ENCODE measurements at places on chromosomes 6 and 20.

DNA sequence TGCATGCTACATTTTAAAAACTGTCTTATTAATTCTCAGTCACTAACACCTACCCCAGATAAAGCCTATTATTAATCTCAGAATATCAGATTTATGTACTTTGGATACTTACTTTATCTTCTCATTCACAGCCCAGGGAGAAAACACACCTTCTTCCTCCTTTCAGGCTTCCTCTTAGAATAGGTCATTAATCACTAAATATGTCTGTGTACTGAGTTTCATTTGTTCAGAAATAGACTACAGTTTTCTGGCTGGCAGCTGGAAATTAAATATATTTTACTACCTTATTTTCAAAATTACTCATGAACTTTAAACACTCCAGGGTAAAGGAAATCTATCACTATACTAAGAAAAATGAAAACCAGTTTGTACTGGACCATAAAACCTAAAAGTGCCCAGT is 147.7 kb upstream of the DST start:
- no peak for DNase-seq

GRCh38 chr6:100470422-100471120 is 5.8 kb upstream of the SIM1 start:
- DNase-seq = peak; percentile 5

- DNase-seq = peak; percentile 78
Observed at GRCh38 chr6:53484476-53485280, 60.2 kb downstream of the GCLC start.

DNA sequence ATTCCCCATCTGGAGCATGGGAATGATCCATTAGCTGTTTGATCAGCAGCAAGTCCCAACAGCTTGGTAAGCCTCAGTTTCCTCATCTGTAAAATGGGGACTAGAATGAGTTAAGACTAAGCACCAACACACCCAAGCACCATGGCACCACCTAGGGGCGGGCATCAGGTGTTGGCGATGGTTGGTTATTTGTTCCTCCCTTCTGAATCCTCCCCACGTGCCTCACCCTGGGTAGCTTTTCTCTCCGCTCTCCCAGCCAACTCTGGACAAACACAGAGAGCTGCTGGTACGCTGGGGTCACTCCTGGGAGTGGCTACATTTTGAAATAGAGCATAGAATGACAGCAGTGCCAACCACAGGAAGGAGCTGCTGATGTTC is 13.3 kb upstream of the ITPR3 start:
- DNase-seq = peak; percentile 57

DNA sequence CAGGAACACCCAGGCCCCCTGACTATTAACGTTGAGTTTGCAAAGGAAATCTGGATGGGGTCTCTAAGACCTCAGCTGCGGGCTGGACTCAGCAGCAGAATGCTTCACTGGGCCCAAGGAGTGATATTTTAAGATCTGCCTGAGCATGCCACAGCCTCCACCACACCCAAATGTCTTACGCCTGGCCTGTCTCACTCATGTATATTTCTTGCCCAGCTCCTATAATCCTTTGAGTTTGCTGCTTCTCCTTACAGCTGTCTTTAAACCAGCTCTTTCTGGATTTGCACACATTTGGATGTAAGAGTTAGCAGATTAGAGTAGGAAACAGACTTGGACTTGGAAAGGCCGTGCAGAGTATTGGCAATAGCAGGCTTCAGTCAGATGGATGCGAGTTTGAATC is 16.4 kb downstream of the CASS4 start:
- DNase-seq = peak; percentile 9

DNA sequence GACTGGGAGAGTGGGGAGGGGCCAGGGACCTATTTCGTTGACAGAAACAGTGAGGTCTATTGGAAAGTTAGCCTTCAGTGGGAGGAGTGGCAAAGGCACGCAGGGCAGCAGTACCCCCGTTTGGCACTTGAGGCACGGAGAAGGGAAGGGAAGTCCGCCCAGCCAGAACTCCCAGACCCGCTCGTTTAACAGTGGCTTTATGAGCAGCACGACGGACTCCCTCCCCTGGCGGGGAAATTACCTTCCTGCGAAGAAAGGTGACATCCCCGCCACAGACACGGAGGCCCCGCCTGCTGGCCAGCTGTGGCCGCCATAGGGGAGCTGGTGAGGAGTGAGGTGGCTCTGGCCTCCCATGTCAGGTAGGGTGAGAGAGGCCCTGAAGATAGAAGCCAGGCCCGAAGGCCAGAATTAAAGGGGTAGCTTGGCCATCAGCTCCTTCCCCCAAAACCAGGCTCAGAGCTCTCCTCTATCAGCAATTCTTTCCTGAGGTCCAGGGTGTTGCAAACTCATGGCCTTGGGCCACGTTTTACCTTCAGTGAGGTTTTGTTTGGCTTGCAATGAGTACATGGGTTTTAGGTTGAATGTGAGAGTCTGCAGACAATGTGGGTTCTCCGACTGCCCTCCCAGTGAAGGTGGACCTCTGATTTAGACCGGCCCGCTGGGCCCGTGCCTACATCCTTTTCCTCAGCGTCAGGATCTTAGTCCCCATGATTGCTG is 123.7 kb downstream of the MRPL14 start:
- peak; percentile 77 for DNase-seq

- DNase-seq = no peak
Observed at GRCh38 chr6:12048609-12049008, 36.5 kb downstream of the HIVEP1 start.

GRCh38 chr6:18207949-18208348 is 52.7 kb downstream of the KDM1B start:
- DNase-seq = peak; percentile 11

DNA sequence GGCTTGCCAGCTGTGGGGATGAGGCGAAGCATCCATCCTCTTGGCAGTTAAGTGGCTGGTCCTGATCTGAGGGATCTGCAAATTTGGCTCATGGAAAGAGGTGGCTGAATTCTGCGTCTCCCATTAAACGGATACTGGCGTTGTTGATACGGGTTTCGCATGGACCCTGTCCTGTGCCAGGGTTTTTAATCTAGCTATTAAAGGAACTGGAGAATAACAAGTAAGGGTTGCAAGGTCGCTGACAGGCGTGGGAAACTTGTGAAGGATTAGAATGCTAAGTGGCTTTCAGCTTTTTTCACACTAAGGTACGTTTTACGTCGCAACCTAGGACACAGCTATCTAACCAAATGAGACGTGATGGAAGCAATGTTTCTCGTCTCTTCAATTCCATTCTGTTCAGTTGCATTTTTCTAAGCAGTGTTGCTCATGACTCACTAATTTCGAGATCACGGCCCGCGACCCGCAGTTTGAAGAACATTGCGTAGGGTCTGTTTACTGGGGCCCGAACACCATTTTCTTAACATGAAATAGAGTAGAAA is 852 bp downstream of the GMNN start:
- no peak for DNase-seq

DNA sequence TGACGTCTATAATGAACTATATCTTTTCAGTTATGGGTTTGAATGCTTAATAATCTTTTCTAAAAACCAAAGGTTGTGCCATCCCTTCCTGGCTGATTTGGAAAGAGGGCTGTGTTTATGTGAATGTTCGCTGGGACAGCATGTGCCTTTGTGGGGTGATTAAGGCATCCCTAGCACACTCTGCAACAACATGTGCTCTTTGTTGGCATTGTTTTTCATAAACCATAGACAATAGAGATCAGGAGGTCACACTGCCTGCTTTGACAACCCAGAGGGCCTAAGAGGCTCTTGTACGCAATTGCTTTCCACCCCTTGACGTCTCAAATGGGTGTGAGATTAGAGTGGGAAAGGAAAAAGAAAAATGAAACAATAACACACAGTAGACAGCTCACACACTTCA is 116.0 kb downstream of the LRRC1 start:
- no peak for DNase-seq

DNA sequence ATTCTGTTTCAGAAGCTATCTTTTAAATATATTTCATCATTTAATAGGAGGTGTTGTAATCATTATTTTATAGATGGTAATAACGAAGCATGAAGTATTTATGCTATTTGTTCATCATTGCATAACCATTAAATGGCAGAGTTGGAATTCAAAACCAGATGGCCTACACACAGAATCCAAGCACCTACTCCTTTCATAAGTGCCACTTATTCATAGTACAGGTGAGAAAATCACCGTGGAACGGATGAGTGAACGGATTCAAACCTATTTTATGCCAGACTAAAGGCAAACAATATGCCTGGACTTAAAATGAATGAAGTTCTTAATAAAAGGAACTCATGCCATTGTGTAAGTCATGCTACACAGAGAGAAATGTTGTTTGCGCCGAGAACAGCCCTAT is 397.9 kb upstream of the ADGRB3 start:
- DNase-seq = no peak

GRCh38 chr20:723756-724155 is 44.5 kb downstream of the SLC52A3 start:
- DNase-seq = no peak

- no peak for DNase-seq
Observed at GRCh38 chr6:133805876-133806275, 83.0 kb upstream of the TCF21 start.

GRCh38 chr20:58141971-58142842 is 86.2 kb downstream of the ANKRD60 start:
- DNase-seq = peak; percentile 22

DNA sequence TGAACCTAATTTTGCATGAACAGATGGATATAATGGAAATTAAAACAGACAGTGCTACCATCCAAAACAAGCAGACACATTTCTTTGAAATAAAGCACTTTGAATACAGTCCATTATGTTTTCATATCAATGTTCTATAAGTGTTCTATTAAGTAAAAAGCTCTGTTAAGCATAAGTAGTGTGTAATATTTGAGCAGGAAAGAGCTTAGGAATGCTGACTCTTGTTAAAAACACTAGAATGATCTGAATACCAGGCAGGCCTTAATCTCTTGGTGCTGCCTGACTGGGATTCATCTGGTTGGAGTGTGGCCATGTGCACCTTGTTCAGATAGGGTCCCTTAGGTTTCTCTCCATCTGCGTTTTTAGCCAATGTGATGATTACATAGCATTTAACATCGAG is 130.9 kb downstream of the KIF6 start:
- DNase-seq = no peak

DNA sequence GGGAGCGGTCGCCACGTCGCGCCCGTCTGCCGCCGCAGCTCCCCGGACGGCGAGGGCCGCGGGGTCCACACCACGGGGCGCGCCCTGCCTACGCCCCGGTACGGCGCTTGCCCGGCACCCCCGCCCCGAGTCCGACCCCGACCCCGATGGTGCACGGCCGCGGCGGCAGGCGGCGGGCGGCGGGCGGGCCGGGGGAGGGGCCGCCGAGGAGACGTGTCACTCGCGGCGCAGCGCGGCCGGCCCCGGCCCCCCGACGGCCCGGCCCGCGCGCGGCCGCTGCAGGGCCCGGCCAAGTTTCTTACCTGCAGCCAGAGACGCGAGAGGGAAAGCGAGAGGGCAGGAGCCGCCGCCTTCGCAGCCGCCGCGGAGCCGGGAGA is 328 bp downstream of the RRBP1 start:
- no peak for DNase-seq

DNA sequence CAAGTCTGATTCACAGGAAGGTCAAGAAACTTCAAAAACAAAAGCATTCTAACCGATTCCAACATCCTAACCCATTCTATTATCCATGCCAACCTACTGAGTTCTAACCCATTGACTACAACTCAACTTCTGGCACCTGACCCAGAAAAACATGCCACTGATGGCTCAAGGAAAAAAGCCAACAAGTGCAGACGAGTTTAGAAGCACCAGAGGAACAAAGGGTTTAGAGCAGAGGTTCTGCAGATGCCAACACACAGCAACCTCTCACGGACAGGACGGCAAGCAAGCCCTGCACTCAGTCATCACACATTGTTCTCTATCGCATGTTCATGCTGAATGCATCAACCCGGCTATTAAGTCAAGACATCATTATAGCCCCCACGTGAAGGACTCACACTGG is 25.2 kb upstream of the MC3R start:
- no peak for DNase-seq

- DNase-seq = no peak
Observed at GRCh38 chr6:148146717-148147462, 195.7 kb upstream of the SASH1 start.

- DNase-seq = no peak
Observed at GRCh38 chr6:49852975-49853374, 13.4 kb downstream of the CRISP1 start.

GRCh38 chr6:129497481-129498441 is 212.2 kb downstream of the ARHGAP18 start:
- no peak for DNase-seq

GRCh38 chr6:15505463-15505918 is 157.3 kb downstream of the DTNBP1 start:
- DNase-seq = no peak

DNA sequence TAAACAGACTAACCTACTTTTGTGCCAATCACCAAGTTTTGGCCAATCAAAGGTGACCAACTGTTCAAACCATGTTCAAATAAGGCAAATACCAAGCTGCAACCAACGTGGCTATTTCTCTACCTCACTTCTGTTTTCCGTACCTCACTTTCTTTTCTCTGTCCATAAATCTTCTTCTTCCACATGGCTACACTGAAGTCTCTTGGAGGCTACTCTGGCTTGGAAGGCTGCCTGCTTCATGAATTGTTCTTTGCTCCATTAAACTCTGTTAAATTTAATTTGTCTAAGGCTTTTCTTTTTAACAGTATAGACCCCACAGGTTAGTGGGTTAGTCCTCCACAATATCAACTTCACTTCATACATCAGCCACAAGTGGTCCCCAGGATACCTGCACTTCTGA is 58.8 kb downstream of the MKKS start:
- no peak for DNase-seq

GRCh38 chr6:162512744-162513143 is 214.8 kb downstream of the PRKN start:
- DNase-seq = no peak

- DNase-seq = peak; percentile 87
Observed at GRCh38 chr20:642398-643174, 10.4 kb downstream of the SRXN1 start.

DNA sequence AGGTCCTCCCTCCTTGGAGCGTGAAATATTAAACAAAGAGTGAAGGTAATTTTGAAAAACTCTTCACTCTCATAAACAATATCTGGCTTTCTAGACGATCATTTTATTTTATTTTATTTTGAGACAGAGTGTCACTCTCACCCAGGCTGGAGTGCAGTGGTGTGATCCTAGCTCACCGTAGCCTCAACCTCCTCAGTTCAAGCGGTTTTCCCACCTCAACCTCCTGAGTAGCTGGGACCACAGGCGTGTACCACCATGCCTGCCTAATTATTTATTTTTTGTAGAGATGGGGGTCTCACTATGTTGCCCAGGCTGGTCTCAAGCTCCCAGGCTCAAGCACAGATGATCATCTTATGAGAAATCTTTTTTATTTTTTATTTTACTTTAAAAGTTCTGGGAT is 16.4 kb downstream of the ZNF831 start:
- peak; percentile 8 for DNase-seq
